Naive thymus-derived CD8-positive, alpha-beta T cell (primary cell): ENCODE measurements at places on chromosomes 2 and 18.

- no peak for DNase-seq
Measured at GRCh38 chr2:142131010-142131669, at the start of gene LRP1B. Gene LRP1B (minus strand): TSS chr2:142131016. CDS start chr2:142130729, 287 bp downstream.

- DNase-seq, result no peak
Measured at GRCh38 chr2:205701509-205701908, 19.2 kb downstream of the NRP2 start.

- no peak for DNase-seq
Measured at GRCh38 chr18:8756571-8756970, 51.2 kb downstream of the MTCL1 start.

- no peak for DNase-seq
Measured at GRCh38 chr2:55948176-55948923, 24.8 kb upstream of the EFEMP1 start.

- no peak for DNase-seq
Measured at GRCh38 chr2:42895791-42896135, 103.4 kb upstream of the HAAO start.

DNA sequence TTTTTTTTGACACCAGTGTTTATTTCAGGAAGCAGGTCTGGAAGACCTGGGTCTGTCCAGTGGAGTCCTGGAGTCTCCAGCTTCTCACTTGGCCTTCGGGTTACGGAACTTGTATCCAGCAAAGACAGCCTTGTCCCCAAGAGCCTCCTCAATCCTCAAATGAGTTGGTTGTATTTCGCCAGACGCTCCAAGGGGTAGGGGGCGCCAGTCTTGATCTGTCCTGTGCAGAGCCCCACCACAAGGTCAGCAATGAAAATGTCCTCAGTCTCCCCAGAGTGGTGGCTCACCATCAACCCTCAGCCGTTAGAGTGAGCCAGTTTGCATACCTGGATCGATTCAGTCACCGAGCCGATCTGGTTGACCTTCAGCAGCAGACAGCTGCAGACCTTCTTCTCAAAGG is 21.9 kb downstream of the ASXL2 start:
- no peak for DNase-seq
